ENCODE measurements at places on chromosomes 4 and X.

GRCh38 chr4:105741548-105741947 lies 33.0 kb downstream of the GSTCD start:
- peak; percentile 6 for DNase-seq

GRCh38 chr4:168569066-168569930 lies 72.4 kb downstream of the PALLD start:
- no peak for DNase-seq

- no peak for DNase-seq
Measured at GRCh38 chr4:78800965-78801364, 24.8 kb downstream of the BMP2K start.

GRCh38 chr4:46124773-46125413 lies 1.0 kb upstream of the GABRG1 start:
- DNase-seq = no peak

DNA sequence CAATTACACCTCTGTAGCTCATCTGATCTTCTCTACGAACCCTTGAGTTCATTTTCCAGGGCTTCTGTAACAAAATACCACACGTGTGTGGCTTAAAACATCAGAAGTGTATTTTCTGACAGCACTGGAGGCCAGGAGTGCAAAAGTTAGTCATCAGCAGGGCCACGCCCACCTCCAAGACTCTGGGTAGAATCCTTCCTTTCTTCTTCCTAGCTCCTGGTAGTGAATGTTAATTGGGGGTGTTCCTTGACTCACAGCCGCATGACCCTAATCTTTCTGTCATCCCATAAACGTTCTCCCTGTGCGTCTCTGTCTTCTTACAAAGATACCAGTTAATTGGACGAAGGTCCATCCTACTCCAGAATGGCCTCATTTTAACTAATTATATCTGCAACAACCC lies 115.0 kb downstream of the TRIML1 start:
- DNase-seq = no peak

- no peak for DNase-seq
Measured at GRCh38 chr4:186243331-186243730, 16.0 kb downstream of the KLKB1 start.

- no peak for DNase-seq
Measured at GRCh38 chr4:167380964-167381363, 146.7 kb upstream of the SPOCK3 start.

DNA sequence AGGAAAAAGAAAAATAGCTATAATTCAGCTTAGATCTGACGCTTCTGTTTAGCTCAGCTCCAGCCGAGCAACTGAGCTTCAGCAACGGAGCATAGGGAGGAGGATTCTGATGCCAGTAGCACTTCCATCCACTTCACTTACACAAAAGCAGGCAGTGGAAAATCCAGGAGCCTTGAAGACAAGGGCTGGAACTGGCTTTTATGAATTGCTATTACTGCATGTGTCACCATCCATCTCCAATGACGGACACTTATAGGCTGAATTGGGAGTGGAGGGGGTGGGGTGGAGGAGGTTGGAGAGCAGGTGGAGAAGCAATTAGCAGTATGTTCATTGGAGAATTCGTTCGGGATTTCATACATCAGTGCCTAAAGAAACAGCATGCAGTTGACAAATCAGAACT lies 15.6 kb downstream of the ENOX2 start:
- DNase-seq = no peak

DNA sequence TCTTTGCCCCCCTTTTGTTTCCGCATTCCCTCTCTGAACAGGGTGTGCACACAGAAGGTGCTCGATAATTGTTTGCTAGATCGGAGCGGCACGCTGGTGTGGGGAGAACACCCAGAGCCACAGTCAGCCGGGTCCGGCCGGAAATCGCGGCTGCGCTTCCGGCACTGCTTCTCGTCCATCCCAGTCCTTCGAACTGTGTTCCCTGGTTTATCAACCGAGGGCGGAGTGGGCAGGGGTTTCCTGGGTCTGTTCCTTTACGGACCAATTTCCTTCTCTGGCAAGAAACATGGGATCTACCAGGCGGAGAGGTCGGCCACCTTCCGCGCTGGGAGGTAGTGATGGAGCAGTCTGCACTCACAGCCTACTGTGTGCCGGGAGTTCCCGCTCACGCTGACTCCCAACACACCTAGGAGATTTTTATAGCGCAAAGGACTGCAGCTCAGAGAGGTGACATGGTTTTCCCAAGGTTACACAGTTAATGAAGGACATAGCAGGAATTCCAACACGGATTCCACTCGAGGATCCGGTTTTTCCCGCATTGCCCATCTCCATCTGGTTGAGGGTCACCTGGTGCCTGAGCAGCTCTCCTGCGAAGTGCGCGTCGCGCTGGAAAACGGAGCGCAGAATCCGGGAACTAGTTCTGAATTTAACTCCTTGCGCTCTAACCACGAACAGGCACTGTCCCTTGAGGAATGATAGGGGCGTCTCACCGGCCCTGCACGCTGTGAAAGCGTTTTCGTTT lies 6.8 kb downstream of the MSX1 start:
- no peak for DNase-seq

- DNase-seq = no peak
Measured at GRCh38 chr4:42331914-42332368, 65.3 kb upstream of the SHISA3 start.
